ENCODE measurements at places on chromosomes 12 and 14.

DNA sequence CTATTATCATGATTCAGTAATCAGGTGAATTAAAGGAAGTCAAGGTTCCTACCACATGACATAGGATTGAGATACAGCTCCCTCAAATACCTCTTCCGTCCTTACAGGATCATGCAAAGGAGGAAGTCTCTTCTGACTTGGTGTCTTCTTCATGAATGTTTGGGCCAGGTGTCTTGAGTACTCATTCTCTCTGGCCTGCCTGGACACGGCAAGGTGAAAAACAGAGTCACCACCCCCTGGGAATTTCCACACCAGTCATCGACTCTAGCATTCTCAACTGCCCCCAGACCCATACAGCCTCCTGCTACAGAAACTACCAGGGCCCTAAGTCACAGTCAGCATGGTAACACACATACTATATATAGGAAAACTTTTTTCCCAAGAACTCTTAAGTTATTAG, 44.9 kb upstream of the LTBP2 start:
- DNase-seq = no peak

- DNase-seq = no peak
Observed at GRCh38 chr14:69692594-69692993, 74.3 kb upstream of the SRSF5 start.

- DNase-seq = no peak
Observed at GRCh38 chr14:104964546-104964945, 13.6 kb downstream of the AHNAK2 start.

DNA sequence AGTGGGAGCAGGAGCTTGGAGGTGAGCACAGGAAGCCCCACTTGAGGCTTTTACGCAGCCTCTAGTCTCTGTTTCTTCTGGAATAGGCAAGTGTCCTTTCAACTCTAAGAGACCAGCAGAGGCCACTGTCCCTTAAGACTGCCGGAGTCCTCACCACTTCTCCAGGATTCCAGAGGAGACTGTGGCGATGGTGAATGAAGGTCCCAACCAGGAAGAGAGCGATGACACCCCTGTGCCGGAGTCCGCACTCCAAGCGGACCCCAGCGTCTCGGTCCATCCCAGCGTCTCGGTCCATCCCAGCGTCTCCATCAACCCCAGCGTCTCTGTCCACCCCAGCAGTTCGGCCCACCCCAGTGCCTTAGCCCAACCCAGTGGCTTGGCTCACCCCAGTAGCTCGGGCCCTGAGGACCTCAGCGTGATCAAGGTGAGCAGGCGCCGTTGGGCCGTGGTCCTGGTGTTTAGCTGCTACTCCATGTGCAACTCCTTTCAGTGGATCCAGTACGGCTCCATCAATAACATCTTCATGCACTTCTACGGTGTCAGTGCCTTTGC, 442 bp downstream of the FLVCR2 start:
- DNase-seq = no peak

GRCh38 chr14:96792003-96792402, 5.2 kb upstream of the VRK1 start:
- DNase-seq = no peak

DNA sequence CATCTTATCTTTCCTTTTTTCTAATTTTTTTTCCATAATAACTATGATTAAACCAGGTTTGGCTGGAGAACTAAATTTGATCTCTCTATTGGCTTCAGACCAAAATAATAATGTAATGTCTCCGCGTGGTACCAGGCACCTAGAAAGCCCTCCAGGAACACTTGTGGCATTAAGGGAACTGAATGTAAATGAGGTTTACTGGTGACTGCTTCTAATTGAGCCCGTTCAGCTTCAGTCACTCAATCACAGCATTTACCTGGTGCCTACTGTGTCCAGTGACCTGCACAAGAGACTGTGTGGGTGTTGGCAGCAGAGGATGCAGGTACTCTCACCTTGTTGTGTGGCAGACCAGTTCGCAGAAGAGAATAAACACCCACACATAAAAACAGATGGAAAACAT, 302.5 kb downstream of the DPF3 start:
- no peak for DNase-seq

GRCh38 chr12:49796606-49797448, 31.4 kb downstream of the NCKAP5L start:
- no peak for DNase-seq

- DNase-seq = no peak
Observed at GRCh38 chr14:98958048-98958631, 313.9 kb downstream of the BCL11B start.

- DNase-seq = no peak
Observed at GRCh38 chr12:98653866-98654493, 8.9 kb downstream of the APAF1 start.

- DNase-seq = no peak
Observed at GRCh38 chr14:59407246-59408010, 57.8 kb downstream of the GPR135 start.

- no peak for DNase-seq
Observed at GRCh38 chr12:50132505-50133135, 20.6 kb downstream of the COX14 start.

DNA sequence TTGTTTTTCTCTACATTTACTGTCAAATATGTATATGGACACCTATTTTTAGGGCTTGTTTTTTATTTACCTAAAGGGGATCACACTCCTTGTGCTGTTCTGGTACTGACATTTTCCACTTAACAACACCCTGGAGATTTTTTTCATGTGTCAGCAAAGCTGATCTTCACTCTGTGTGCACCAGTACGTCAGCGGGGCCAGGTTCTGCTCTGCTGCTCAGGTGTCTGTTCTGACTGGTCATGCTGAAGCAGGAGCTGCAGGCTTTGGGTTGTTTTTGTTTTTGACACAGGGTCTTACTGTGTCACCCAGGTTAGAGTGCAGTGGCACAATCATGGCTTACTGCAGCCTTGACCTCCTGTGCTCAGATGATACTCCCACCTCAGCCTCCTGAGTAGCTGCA, 81.9 kb upstream of the CCND2 start:
- DNase-seq = no peak

GRCh38 chr12:69161829-69162228, 77.5 kb upstream of the CPSF6 start:
- no peak for DNase-seq

DNA sequence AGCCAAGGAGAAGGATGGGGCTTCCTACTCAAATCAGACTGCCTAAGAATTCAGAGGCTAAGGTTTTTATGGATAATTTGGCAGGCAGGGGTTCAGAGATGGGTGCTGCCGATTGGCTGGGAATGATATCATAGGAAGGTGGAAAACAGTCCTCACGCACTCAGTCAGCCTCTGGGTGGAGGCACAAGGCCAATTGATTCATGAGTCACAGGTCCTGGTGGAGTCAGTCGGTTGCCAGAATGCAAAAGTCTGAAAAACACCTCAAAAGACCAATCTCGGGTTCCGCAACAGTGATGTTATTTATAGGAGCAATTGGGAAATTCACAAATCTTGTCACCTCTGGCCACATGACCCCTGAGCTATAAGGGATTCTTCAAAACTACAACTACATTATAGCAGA, 105.5 kb downstream of the GXYLT1 start:
- DNase-seq = no peak

- DNase-seq = no peak
Observed at GRCh38 chr12:119748497-119748896, 80.6 kb downstream of the PRKAB1 start.

DNA sequence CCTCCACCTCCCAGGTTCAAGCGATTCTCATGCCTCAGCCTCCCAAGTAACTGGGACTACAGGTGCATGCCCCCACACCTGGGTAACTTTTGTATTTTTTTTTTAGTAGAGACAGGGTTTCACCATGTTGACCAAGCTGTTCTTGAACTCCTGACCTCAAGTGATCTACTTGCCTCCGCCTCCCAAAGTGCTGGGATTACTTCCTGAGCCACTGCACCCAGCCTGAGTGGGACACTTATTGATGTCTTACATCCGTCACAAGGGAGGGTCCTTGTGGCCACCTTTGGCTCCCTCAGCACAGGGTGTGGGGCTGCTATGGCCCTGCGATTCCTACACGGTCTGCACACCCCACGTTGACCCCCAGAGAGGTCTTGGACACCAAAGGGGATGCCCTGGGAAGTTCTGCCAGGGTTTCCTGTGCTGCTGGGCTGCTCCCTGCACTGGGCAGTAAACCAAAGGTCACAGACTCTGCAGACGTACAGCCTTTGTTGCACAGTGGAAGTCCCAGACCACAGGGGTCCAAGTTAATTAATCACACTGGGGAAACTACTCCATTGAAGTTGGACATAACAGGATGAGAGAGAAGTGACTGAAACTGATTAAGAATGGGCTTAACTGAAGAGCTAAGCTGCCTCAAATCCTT, 95.7 kb downstream of the SAMD4A start:
- no peak for DNase-seq

GRCh38 chr12:132238488-132238854, 90.9 kb downstream of the GALNT9 start:
- no peak for DNase-seq

- DNase-seq = no peak
Observed at GRCh38 chr12:53594897-53595615, 31.1 kb downstream of the ATF7 start.

GRCh38 chr12:124888260-124888659, 24.6 kb upstream of the SCARB1 start:
- no peak for DNase-seq

DNA sequence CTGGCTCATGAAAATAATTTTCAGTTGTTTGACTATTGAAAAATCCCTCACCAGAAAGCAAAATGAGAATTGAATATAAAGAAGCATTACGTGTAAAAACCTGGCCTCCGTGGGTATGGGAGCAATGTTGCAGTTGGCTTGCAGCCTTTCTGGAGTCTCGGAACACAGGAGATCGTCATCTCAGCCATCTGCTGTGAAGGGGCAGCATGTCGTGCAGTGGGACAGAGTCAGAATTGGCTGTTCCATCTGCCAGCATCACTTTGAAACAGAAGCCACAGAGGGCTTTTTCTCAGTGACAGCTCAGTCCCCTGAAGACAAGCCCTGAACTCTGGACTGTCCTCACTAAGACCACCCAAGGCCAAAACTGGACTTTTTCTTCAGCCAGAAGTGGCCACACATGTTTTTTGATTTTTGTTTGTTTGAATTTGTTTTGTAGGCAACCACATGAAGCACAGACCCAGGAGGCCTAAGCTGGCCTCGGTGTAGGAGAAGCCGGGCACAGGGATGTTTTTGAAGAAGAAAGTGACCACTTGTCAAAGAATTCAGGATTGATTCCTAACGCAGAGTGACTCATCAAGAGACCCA, 170.8 kb upstream of the DYRK2 start:
- DNase-seq = no peak

DNA sequence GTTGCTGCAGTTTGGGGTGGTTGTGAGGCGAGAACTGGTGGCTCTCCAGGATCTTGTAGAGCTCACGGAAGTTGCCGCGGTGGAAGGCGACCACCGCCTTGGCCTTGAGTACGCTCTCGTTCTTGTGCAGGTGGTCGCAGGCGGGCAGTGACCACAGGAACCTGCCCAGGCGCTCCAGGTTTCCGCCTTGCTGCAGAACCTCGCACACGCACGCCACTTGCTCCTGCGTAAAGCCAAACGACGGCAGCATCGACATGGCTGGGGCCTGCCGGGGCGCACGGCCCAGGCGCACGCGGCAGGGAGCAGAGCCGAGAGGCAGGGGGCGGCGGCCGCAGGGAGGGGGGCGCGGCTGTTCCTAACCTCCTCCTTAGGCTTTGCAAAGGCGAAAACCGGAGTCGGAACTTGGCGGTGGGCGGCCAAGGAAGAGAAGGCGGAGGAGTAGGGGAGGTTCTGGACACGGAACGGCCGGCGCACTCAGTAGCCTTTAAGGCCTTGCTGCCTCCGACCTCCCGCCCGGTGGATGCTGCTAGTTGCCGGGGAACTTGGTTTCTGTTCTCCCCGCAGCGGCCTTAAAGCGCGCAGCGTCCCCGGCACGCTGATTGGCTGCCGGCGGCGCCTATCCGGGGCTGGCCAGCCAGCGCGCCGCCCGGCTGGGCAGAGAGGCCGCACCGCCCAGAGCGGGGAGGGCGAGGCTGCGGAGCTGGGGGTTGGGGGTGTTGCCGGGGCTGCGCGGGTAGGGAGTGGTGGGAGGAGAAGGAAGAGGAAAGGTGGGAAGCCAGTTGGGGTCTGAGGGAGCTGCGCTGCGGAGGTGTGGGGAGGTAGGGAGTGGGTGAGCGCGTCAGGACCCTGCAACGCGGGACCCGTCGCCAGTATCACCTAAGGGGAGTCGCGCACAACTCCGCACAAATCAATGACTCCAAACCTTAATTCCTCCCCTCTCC, at the start of gene SIX1:
Gene SIX1, minus strand, starts transcription at position 544 of the 941 bp plus-strand sequence. Its CDS starts 288 bp downstream, at position 256.
- no peak for DNase-seq

GRCh38 chr12:104788840-104789271, 169.2 kb downstream of the SLC41A2 start:
- DNase-seq = no peak

DNA sequence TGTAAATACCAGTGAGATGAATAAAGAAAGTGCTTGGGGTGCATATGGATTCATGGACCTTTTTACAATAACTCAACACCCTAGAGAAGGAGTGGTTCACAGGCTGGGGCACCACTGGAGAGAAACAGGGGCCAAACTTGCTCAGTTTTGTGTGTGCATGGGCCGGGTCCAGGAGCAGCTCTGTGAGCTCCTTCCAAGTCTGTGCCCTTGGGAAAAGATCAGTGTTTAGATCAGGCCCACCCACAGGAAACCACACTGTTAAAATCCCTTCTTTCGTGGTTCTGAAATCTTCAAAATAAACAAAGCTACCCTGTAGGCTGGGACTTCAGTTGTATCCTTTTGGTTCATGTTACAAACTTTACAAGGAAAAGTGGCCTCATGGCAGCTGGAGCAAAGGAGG, 156.1 kb upstream of the TMEM260 start:
- no peak for DNase-seq

DNA sequence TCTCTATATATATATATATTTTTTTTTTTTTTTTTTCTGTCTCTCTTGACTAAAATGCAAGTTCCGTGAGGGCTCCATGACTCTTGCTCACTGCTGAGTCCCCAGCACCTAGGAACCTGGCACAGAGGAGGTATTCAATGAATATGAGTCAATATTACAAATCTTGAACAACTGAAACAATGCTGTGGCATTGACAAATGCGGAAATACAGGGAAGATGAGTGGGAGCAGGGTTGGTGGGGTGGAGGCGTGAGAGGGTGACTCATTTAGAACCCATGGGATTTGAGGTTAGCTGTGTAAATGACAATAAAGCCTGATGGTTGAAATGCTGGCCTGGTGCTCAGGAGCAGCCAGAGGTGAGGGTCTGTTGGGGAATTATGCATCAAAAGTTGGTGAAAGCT, 121.7 kb upstream of the FUT8 start:
- DNase-seq = no peak

- no peak for DNase-seq
Observed at GRCh38 chr12:89326239-89327040, 25.9 kb downstream of the DUSP6 start.

GRCh38 chr12:11130999-11131398, 3.4 kb downstream of the TAS2R30 start:
- no peak for DNase-seq

GRCh38 chr14:96167224-96168148, 37.2 kb upstream of the BDKRB2 start:
- DNase-seq = no peak

GRCh38 chr14:90556666-90557450, 160.0 kb downstream of the CALM1 start:
- no peak for DNase-seq

Data from stimulated activated CD8-positive, alpha-beta memory T cell treated with anti-CD3 and anti-CD28 coated beads, Interleukin-4, amount 100 ng/mL, for 4 hours (primary cell).